Neural progenitor cell (in vitro differentiated cells): ENCODE measurements at places on chromosomes 5 and 9. TPM values are rescaled to one million over a fixed set of nuclear protein-coding genes. Genes with fewer than 3 reads are reported as not detected.

MEIKIN gene
- total RNA-seq, result not detected in 2 replicates

DNA sequence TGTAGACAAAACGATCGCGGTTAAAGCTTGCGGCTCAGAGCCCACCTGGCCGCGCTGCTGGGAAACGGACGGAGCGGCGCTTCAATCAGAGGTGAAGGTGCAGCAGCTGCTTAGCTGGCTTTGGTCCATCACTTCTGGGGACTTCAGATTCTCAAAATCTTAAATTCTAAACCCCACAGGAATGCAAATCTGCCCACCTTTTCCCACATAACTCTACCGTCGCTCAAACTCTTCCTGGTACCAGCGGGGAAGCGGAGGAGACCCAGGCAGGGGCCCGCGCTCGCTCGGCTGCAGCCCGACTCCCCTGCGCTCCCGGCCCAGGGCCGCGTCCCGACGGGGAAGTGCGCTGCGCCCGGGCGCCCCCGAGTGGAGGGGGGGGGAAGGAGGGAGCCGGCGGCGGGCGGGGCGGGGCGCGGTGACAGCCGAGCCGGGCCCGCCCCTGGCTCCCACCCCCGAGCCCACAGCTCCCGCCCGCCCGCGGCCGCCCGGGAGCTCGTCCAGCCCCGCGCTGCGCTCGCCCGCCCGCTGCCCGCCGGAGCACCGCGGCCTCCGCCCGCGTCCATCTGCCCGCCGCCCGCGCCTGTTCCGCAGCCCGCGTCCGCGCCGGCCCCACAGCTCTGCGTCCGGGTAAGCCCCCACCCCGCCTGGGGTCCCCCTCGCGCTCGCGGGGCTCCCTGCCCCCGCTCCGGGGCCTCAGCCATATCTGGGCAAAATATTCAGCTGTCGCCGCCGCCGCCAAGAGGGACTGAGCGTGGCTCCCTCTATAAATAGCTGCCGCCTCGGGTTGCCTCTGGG lies at the start of gene TMOD1:
Gene TMOD1 (plus strand): TSS at position 490 of the 795 bp plus-strand sequence. CDS start 22,523 bp downstream, outside the sequence.
- peak; percentile 83 for DNase-seq

ZNF782 gene
- 7.1 and 7.8 TPM in 2 replicates for total RNA-seq

- no peak for DNase-seq
Observed at GRCh38 chr9:106934442-106935238, 71.7 kb downstream of the ZNF462 start.

- DNase-seq, result no peak
Observed at GRCh38 chr9:76181020-76181641, 213.1 kb downstream of the RFK start.

GRCh38 chr5:147830035-147830434 lies 1.4 kb downstream of the SPINK1 start:
- DNase-seq, result no peak

KCNT1 gene
- not detected in 2 replicates for total RNA-seq

- DNase-seq, result no peak
Observed at GRCh38 chr5:1565737-1566734, 42.3 kb upstream of the LPCAT1 start.

PCDHA9 gene
- 2.0 TPM in 2 replicates for total RNA-seq

GRCh38 chr5:95237324-95237723 lies 47.6 kb downstream of the MCTP1 start:
- DNase-seq, result no peak
